ENCODE measurements at places on chromosomes 16 and 17.

DNA sequence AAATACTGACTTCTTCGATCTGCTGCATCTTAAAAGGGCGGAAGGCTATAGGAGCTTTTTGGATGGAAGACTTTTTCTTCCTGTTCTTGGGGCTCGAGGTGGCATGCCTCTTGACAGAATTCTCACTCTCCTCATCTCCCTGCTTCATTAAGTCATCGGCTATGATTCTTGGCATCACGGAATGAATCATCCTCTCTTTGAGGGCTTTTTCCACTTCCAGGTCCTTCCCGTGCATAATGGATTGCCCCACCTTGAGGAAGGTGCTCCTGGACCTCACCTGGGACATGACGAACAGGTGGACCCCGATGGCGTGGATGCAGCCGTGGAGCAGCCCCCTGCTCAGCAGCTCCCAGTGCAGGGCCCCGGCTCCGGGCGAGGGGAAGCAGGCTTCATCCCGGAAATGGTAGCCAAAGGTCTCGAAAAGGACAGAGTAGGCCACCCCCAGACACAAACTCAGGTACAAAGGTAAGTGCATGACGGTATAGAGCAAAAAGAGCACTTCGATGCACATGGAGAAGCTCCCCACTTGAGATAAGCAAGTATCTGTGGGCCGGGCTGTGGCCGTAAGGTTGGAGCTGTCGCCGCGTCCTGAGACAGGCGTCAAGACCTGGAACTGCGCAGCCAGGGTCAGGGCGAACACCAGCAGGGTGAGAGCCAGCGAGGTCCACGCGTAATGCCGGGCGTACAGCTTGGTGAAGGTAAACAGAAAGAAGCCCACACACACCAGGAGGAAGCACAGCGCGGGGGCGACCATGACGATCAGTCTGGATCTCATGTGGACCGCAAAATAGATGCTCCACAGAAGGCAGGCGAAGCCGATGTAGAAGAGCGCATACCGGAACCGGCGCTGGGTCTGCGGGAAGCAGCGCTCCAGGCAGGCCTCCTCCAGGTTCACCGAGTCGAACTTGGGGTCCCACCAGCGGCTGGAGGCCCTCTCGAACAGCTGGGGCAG, 1.7 kb downstream of the ADCY9 start:
- no peak for DNase-seq

- DNase-seq: no peak
Measured at GRCh38 chr17:72702136-72702735, 390.3 kb downstream of the SLC39A11 start.

DNA sequence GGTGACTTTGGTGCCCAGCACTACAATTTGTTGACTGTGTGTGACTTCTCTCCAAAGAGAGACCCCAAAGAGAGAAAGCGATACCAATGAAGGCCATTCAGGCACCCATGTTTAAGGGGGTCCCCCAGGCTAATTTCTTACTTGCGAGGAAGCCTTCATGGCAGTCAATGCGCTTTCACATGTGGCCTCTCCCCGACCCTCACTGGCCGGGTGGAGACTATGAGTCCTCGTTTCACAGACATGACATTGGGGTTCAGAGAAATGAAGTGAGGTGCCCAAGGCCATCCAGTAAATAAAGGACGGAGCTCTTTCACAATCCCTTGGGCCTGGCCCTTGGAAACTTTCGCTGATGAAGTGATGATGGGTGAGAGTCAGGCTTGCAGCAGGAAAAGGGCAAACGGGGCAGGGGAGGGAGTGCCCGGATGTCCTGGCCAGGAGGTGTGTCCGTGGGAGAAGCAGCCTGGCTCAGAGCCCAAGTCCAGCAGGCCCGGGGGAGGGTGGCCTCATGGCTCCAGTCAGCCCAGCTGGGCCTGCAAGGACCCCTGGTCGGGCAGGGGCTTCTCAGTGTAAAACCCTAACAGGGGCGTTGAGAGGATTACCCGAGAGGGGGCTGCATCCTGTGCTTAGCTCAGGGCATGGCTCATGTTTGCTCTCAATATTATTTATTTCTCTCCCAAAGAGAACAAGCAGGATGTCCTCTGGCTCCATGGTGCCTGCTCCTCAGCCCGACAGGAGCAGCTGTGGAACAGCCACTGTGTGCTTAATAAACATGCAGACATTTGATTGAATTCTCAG, 14.7 kb downstream of the TBX2 start:
- DNase-seq: no peak

DNA sequence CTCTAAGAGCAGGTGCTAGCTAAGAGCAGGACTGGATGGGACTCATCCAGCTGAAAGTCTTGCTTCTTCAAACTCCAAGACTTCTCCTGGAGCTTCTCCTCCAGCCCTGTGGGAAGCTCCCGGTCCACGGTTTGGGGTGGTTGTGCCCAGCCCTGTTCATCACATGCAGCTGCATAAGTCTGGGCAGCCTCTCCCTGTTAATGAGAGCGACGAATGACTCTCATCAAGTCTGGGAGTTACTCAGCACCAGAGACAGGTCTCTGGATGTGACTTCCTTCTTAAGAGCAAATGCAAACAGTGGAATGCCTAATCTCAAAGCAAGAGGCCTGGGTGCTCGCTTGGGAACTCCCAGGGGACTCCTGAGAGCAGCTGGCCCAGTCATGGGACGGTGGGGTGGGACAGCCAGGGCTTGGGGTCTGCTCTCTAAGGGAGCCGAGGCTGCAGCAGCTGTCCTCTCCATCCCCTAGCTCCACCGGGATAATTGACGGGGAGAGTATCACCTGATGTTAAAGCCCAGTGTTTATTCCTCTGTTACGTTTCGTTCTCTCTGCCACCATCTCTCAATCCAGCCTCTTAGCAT, 35.3 kb upstream of the CRHR1 start:
- DNase-seq: no peak

DNA sequence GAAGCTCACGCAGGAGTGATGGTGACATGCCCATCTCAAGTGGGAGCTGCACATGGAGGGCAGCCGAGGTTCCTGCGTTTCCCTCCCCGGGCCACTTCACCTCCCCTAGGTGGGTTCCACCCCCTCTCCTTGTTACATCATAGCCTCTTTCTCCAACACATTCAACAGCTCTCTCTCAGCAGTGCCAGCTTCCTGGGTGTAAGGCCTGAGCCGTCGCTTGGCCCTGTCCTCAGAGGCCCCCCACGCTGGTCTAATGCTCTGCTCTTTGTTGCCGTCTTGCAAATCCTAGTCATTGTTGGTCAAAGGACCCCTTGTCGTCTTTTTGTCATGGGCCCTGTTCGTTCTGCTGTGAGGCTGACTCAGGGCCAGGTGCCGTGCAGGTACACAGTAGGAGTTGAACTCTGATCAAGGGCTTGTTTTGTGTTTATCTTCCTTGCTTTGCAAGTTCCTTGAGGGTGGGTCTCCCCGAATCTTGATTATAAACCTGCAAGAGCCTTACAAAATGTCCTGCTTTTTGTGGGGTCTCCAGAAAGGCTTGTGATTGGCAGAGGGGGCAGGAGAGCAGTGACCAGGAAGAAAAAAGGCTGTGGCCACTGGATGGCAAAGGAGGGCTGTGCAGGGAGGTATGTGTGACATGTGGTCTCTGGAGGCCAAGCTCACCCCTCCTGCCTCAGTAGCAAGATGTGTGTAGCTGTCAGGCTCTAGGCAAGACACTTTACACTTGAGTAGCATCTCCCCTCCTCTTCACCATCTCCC, 136.6 kb downstream of the CCDC182 start:
- no peak for DNase-seq

GRCh38 chr16:85956426-85956825, 57.5 kb downstream of the IRF8 start:
- no peak for DNase-seq

DNA sequence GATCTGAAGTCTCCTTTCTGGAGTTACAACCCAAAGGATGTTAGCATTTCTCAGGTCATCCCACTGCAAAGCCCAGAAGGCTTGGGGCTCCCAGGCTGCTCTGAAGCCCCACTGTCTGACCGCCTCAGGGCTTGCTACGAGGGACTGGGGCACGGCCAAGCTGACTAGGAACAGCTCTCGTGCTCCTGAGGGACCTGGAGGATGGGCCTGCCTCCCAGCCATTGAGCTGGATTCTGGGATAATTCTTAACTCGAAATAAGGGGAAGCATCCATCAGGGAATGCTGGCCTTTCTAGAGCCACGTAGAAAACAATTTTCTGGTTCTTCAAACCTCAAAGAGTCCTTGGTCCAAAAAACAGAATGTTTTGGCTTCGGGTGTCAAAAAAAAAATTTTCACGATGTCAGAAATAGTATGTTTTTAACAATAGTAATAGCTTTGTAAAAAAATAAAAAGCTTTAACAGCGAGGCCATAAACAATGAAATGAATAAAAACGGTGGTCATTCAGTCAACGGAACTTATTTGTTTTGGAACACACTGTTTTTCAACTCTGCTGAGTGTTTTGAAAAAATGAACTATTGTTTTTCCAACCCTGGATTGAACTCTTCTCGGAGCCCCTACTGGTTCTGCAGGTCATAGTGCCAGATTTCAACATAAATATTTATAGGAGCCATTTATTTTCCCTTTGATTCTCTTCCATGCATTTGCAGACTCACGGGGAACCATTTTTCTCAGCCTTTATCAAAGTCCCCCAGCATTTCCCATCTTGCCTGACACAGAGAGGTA, 16.4 kb upstream of the HERPUD1 start:
- no peak for DNase-seq

- no peak for DNase-seq
Measured at GRCh38 chr16:15694499-15694898, 44.5 kb downstream of the NDE1 start.

All from stimulated activated CD4-positive, alpha-beta T cell treated with anti-CD3 and anti-CD28 coated beads, Interleukin-15, amount 100 ng/mL, for 48 hours (primary cell).